GM10248 (cell line): ENCODE measurements at places on chromosomes 3 and 15.
A peak's percentile ranks its signal among the peaks of the same experiment; 100 is the strongest.

DNA sequence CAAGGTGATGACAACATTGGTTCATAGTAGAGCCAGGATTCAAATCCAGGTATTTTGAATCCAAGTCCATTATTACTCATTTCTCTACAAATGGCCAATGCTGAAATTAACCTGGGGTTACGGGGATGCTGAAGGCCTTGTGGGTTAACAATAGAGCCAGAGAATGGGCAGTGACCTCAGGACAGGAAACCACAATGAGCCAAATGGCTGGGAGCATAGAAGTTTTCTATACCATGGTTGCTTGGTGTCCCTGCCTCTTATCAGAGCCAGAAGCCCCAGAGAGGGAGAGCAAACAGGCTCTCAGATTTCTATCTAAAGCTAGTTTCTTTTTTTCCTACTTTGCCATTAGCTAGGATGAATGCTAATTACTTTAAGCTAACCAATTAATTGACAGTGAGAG lies 82.3 kb downstream of the TNIK start:
- DNase-seq, result no peak

DNA sequence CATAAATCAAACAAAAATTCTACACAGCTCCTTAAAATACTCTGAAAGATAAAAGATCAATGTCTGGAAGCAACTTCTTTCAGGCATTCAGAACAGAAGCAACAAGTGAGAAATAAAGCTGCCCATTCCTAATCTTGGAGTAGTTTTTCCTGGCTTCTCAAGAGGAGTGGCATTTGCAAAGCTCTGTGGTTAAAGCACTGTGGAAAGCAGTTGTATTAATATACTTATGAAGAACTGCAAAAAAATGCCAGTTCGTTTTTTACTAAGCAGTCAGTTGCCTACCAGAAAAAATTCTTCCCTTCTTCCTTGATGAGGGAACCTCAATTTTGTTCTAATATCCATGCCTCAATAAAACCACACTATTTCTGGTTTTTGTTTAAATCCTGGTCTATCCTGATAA lies 197.8 kb downstream of the TNIK start:
- DNase-seq, result no peak

- no peak for DNase-seq
Observed at GRCh38 chr3:156728267-156728985, 54.0 kb downstream of the TIPARP start.

DNA sequence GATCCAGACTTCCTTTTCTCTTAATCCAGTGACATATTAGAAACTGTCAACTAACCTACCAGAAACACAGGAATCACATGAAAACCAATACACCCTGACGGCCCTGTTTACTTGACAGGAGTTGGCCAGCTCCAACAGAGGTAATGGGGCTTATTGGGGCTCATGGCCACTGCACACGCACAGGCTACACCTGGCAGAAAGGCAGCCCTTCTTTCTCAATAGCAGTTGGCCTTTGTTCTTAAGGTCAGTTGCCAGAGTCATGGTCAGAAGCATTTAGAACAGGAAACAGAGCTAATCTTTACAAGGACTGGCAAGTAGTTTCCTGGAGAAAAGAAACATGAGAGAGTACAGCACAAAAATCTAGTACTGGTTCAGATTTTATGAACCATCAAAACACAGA lies 181.8 kb downstream of the MAGI1 start:
- DNase-seq, result no peak

GRCh38 chr15:100201376-100202280 lies 140.1 kb downstream of the ADAMTS17 start:
- no peak for DNase-seq

- DNase-seq, result no peak
Observed at GRCh38 chr15:86916671-86917360, 837.1 kb downstream of the AGBL1 start.

GRCh38 chr15:27646531-27646930 lies 452.6 kb downstream of the OCA2 start:
- no peak for DNase-seq

DNA sequence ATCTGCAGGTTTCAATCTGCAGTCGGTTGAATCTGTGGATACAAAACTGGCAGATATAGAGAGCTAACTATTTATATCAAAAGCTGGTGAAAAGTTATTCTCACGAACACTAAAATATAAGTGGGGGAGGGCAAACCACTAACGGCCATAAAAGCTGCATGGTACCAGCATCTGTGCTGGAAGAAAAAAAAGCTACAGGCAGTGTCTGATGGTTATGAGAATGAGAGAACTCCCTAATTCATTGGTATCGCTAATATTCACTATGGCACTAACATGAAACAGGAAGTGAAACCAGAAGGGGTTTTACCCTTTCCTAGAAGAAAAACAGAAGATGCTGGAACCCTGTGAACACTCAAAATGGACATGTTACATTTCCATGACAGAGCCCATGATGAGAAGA lies 15.9 kb downstream of the CEP70 start:
- DNase-seq, result no peak

- DNase-seq, result no peak
Observed at GRCh38 chr15:84868037-84868880, 16.2 kb upstream of the SLC28A1 start.

GRCh38 chr3:158104431-158104921 lies 1.7 kb downstream of the SHOX2 start:
- no peak for DNase-seq

DNA sequence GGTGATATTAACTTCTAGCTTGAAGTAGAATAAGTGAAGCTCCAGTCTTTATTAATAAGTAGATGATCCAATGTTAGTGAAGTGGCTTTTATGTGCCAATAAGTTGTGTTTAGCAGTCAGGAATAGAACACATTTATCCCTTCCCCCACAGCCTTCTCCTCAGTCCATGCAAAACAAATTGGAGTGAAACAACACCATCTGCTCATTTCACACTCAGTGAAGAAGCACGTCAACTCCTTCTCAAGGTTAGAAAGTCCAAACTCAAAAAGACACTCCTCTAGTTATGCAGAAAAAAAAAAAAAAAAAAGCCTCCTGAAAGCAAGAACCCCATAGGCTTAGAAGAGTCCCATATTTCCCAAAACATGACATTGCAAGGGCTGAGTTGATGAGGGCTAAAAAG lies 18.0 kb upstream of the NEO1 start:
- DNase-seq, result no peak

DNA sequence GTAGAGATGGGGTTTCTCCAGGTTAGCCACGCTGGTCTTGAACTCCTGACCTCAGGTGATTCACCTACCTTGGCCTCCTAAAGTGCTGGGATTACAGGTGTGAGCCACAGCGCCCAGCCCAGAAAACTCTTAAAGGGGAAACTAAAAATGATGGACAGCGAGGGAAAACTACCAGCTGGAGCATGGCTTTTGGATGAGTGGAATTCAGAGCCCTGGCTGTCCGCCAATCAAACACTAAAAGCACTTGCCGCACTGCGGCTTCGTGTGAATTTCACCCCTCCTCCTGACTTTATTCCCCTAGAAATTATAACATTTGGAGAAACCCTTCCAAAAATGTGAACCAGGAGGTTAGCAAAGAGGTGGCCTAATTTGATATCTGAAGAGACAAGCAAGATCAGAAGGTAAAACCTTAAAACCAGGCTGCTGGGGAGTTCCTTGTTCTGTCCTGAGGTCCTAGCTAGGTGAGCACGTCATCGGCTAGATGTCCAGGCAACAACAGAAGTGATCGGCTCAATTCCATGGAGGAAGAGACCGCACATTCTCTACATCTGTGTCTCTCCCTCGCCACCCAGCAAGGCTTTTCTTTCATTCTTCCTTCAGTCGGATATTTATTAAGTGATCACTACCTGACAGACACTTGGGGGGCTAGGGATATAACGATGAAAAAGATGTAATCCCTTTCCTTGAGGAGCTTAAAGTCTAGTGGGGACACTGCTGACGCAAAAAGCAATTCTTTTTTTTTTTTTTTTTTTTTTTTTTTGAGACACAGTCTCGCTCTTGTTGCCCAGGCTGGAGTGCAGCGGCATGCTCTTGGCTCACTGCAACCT lies 1.7 kb downstream of the TM4SF19 start:
- DNase-seq, result no peak

- no peak for DNase-seq
Observed at GRCh38 chr3:67288466-67289106, 290.5 kb downstream of the KBTBD8 start.

DNA sequence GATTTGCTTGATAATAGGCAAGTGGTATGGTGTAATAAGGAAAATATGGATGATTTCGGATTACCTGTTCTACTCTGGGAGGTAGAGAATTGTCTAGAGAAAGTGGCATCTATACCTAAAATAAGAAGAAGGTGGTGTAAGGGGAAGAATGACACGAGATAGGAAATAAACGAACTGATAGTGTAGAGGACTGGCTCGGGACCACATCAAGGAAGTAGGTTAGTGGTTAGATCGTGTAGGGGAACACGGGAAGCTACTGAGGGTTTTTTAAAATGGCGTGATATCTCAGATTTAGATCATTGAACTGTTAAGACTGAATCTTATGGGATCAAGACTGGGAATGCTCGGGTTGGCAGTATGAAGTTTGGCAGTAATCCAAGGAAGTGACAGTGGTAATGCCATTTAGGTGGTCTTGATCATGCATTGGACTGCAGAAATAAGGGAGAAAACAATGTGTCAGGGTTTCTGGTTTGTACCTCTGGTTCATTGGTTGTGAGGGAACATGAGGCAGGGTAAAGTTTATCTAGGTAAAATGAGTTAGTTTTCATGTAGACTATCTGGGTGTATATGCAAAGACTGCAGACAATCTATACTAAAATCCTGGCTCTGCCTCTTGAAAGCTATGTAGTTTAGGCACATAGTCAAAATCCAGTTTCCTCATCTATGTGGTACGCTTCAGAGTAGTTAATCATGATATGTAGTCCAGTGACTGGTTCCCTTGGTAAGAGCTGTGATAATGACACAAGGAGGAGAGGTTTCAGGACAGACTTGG lies 7.4 kb downstream of the RPL14 start:
- DNase-seq, result no peak

GRCh38 chr3:197686899-197687298 lies 49.8 kb downstream of the RUBCN start:
- DNase-seq, result no peak

DNA sequence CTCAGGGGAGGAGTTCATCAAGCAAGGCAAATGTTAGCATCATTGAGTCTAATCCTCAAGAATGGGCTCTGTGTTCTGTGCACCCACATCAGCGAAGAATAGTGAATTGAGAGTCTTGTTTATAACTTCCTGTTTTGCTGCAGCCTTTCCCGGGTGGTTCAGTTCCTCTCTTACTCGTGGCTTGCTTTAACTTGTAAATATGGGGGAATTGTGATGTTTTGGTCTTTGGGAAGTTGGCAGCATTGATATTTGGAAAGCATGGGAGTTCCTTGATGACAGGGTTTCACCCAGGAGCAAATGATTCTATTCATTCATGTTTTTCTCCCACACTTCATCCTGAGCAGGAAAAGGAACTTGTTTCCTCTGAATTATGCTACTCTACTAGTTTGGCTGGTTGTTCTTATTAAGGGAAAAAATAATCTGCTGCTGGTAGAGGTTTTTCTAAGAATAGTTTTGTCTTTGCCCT lies 40.4 kb downstream of the GPD1L start:
- no peak for DNase-seq

DNA sequence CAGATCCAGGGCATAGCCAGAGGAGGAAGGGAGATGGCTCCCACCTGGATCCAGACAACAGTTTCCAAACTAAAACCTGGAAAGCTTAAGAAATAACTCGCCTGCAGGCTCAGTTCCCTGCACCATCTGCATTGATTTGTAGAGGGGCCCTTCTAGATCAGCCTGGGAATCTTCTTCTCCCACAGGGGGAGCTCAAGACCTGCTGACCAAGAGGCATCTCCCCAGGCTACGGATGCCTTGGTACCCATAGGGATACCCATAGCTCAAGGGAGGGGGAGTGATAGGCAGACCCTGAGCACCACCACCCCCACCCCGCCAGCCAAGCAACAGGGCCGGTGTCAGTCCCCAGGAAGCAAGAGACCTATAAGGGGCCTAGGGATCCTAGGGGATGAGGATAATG lies 28.0 kb upstream of the DCLK3 start:
- peak; percentile 31 for DNase-seq

DNA sequence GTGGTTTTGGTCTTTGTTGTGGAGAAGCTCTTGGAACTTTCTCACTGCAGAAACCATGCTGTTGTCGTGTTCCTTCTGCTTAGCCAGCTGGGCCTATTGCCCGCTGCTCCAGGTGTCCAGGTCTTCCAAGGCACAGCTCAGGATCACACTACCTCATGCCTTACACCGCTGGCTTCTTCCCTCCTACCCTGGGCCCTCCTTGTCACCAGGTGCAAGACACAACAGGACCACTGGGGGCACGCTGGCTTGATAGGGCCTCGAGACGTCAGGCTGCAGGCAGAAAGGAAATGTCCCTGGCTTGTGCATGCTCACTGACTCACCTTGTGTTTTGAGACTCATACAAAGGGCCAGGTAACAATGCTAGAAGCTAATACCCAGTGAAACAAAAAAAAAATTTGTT lies 32.3 kb downstream of the PAQR9 start:
- DNase-seq, result peak; percentile 38

- no peak for DNase-seq
Observed at GRCh38 chr3:147851062-147851461, 441.9 kb downstream of the ZIC1 start.

DNA sequence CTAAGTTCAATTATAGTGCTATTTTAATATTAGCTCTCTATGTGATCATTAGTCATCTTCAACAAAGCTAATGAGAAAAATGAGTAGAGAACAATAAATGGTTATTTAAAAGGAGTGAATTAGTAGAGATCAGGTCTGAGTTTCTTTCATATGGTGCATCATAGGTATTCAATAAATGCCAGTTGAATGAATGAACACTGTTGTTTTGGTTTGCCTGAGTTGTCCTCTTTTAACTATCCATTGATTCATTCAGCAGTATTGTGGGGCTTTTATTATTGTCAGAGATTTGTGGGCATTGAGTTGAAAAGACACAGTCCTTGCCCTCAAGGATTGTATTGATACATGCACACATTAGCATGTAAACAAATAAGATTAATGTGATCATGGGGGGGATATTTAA lies 88.2 kb downstream of the AGBL1 start:
- DNase-seq, result no peak

DNA sequence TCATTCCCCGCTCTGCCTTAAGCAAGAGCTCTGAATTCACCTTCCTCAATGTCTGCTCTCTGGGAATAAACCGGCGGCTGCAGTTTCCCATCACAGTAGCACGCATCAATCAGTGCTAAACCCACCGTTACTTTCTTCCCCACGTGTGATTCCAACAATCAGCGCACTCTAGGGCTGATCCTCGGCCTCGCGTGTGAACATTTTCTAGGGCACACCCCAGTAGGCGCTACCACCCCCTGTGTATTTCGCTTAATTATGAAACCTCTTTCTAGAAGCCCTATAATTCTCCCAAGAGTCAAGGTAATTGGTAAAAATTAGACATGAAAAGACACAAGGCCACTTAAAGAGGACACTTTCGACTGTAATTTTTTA lies 87.5 kb downstream of the RFTN1 start:
- DNase-seq, result no peak

DNA sequence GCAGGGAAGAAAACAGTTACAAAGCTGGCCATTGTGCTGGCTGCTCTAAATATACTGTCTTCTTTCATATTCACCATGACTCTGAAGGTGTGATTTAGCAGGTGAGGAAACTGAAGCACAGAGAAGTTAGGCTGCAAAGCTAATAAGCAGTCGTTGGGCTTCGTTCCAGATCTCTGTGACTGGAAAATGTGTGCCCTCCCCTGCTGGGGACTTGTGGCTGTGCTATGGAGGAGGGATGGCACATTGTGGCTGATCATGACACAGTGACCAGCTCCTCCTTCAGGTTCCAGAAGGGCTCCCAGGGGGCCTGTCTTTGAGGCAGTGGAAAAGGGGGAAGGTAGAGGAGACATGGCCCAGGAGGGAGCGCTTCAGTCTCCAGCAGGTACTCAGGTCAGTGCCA lies 19.2 kb downstream of the PXK start:
- no peak for DNase-seq
